Smooth muscle cell of bladder (primary cell): ENCODE measurements at places on chromosomes 13 and 19. TPM values are rescaled to one million over a fixed set of nuclear protein-coding genes. Genes with fewer than 3 reads are reported as not detected.

The CDC16 gene
- total RNA-seq = 36.1 and 41.2 TPM in 2 replicates

The LILRA6 gene
- total RNA-seq = not detected in 2 replicates

The PTPRS gene
- total RNA-seq = 84.3 and 112 TPM in 2 replicates

The ZNF468 gene
- 29.7 and 30.0 TPM in 2 replicates for total RNA-seq

The NDUFA7 gene
- 31.0 and 40.4 TPM in 2 replicates for total RNA-seq

The CCDC124 gene
- total RNA-seq = 28.0 and 34.3 TPM in 2 replicates

The FXYD3 gene
- 0.37 TPM in 1 of 2 replicates, not detected in the other for total RNA-seq

The CRX gene
- not detected in 2 replicates for total RNA-seq
